Heart right ventricle (tissue), 16 donors: ENCODE measurements at places on chromosomes 6 and 20.
A peak's percentile ranks its signal among the peaks of the same experiment; 100 is the strongest.

- peak; percentile 71 for DNase-seq
- H3K36me3 ChIP-seq, result no peaks in the 10 kb centered on the region
- no peak overlapping the region for H3K27ac ChIP-seq
- no peaks in the 10 kb centered on the region for H3K27me3 ChIP-seq
These were observed 13.8 kb downstream of the CCN5 start for GRCh38 chr20:44728801-44729443.

DNA sequence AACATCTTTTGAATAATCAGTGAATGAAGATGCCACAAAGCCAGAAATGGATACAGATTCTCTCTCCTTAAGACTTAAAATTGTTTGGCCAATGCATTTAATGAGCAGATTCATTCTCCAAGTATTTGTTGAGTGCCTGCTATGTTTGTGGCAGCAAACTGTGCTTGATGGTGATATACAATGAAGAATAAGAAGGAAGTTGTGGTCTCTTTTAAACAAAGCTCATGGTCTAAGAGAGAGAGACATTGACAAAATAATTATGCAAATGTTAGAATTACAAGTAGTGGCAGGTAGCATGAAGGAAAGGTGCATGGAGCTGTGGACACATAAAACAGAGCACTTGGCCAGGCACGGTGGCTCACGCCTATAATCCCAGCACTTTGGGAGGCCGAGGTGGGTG lies 28.3 kb downstream of the NFATC2 start:
- H3K4me3 ChIP-seq, result no peak overlapping the region
- H3K27ac ChIP-seq, result no peak overlapping the region
- no peaks in the 10 kb centered on the region for H3K27me3 ChIP-seq
- H3K36me3 ChIP-seq, result peaks cover 34% of the 10 kb centered on the region
- no peak for DNase-seq
- no peaks in the 10 kb centered on the region for H3K4me1 ChIP-seq

GRCh38 chr6:134729561-134729960 lies 220.3 kb downstream of the ALDH8A1 start:
- H3K36me3 ChIP-seq, result no peaks in the 10 kb centered on the region
- H3K4me1 ChIP-seq, result peaks cover 20% of the 10 kb centered on the region
- H3K27ac ChIP-seq, result no peak overlapping the region
- no peak overlapping the region for H3K4me3 ChIP-seq

DNA sequence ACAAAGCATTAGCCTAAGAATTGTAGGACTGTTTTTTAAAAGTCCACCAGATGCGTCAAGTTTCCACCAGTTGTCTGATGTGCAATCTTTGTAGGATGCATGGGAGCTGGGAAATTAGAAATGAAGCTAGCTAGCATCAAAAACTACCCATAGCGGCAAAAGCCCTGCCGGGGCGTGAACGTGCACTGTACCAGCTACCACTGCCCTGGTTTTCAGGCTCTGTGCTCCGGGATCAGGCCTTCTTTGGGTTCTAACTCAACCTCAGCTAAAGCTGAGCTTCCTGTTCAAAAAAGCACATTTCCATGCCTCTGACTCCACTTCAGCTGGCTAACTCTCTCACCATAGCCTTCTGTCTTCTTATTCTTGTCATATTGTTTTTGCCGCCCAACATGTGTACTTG lies 26.9 kb upstream of the FUCA2 start:
- no peaks in the 10 kb centered on the region for H3K36me3 ChIP-seq
- no peak overlapping the region for H3K4me3 ChIP-seq
- H3K27me3 ChIP-seq, result no peaks in the 10 kb centered on the region
- H3K27ac ChIP-seq, result no peak overlapping the region
- H3K4me1 ChIP-seq, result peaks cover 4% of the 10 kb centered on the region

DNA sequence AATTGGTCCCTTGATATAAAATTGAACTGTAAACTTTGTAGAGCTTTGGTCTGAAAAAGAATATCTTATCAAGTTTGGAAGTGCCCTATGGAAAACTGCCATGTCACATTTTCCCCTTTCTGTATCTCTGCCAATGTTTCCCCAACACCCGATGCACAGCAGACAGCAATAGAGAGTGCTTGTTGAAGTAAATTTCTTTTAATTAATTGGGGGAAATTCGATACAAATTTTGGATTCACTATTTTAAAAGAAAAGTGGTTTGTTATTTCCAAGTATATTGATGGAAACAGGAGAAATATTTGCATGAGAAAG lies 208.1 kb downstream of the OGFRL1 start:
- no peaks in the 10 kb centered on the region for H3K36me3 ChIP-seq
- no peak for DNase-seq
- peak overlapping the region; percentile 43 for H3K4me3 ChIP-seq
- H3K27me3 ChIP-seq, result no peaks in the 10 kb centered on the region
- peak overlapping the region; percentile 63 for H3K27ac ChIP-seq

GRCh38 chr20:43781215-43781614 lies 54.4 kb upstream of the GTSF1L start:
- no peak overlapping the region for H3K4me3 ChIP-seq
- no peaks in the 10 kb centered on the region for H3K4me1 ChIP-seq
- H3K27me3 ChIP-seq, result no peaks in the 10 kb centered on the region
- no peak for DNase-seq
- no peaks in the 10 kb centered on the region for H3K36me3 ChIP-seq

DNA sequence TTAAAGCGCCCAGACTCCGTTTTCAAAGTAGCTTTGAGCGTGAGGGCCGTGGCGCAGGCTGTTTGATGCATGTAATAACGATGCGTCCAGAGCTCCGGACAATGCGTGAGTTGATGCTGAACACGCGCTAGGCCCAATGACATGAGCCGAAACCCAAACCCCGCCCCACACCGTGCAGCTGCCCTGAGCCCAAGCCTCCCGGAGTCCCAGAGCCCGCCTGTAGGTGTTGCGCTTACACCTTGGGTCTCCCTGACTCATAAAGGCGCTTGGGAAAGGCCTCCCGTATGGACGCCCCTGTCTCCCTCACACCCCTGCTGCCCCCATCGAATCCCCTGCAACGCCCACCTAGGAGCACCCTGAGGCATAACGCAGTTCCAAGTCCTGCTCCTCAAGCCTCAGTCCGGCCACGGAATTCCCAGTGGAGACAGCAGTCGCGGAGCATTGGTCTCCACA lies 87.6 kb downstream of the ERMARD start:
- H3K27me3 ChIP-seq, result no peaks in the 10 kb centered on the region
- no peak overlapping the region for H3K4me3 ChIP-seq
- H3K4me1 ChIP-seq, result no peaks in the 10 kb centered on the region
- no peaks in the 10 kb centered on the region for H3K36me3 ChIP-seq
- DNase-seq, result no peak
- H3K27ac ChIP-seq, result no peak overlapping the region

DNA sequence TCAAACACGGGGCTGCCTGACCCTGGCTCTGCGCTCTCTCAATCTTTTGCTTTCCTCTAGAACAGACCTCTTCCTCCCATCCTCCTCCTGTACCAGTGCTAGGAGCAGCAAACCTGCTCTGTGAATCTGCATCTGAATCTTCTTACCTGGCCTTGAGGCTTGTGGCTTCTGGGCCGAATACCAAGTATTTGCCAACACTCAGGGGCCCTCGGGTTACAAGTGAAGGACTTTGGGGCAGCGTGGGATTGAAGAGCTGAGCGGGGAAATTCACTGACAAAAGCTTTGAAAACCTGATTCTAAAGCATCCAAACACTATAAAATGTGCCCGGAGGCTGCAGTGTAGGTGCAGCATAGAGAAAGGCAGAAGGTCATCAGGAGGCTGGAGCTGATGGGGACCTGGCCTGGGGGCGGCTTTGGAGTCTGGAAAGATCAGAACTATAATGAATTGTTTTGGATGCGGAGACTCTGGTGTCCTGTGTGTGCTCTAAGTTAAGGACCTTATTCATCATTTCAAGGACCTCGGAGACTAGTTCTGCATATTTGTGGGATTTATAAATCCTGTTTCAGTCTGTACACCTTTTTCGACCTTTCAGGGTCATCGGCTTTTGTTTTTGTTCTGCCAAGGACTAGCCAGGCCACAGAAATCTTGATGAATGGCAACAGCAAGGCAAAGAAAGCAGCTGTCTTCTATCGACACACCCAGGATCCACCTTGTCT lies 16.4 kb upstream of the IGF2R start:
- peak overlapping the region; percentile 66 for H3K27ac ChIP-seq
- H3K4me3 ChIP-seq, result no peak overlapping the region
- H3K27me3 ChIP-seq, result no peaks in the 10 kb centered on the region
- no peak for DNase-seq

DNA sequence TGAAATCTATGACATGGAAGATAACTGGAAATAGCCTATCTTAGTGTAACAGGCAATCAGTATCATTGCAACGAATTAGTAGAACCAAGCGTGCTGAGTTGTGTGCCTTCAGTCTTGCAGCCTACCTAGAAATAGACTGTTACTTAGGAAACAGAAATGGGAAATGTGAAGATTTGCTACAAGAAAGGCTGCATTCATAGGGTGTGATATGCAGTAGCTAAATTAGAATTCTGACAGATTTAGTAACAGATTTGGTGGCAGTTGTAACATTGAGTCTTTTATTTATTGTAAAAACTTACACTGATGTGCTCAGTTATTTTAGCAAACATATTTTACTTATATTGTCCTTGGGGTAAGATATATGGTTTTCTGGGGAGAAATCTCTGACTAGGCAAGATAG lies 56.2 kb downstream of the MAP7 start:
- H3K4me3 ChIP-seq, result no peak overlapping the region
- H3K4me1 ChIP-seq, result no peaks in the 10 kb centered on the region
- no peak overlapping the region for H3K27ac ChIP-seq

DNA sequence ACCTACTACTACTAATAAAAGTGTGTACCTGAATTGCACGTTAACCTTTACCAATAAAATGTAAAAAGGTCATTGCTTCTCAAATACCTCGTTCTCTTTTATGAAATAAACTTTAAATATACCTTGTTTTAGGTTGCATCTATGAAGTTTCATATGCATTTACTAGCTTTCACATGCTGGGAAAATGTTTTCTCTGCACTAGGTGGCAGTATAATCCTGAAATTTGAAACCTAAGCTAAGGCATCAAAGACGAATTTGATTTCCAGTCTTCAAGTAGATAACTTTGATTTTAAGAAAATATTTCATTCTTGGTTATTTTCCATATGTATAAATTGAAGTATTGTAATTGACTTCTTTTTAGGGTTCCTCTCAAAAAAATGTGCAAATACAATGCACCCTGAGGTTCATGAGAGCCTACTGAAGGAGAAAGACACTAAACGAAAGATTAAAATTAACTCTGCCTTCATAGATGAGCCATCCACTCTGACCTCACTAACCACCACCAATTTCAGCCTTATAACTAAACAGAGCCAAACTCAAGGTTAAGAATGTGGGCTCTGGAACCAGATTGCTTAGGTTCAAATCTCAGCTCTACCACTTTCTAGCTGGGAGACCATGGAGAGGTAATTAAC lies 7.3 kb upstream of the COL9A1 start:
- H3K36me3 ChIP-seq, result no peaks in the 10 kb centered on the region
- peaks cover 6% of the 10 kb centered on the region for H3K4me1 ChIP-seq
- H3K27ac ChIP-seq, result no peak overlapping the region
- no peak overlapping the region for H3K4me3 ChIP-seq

DNA sequence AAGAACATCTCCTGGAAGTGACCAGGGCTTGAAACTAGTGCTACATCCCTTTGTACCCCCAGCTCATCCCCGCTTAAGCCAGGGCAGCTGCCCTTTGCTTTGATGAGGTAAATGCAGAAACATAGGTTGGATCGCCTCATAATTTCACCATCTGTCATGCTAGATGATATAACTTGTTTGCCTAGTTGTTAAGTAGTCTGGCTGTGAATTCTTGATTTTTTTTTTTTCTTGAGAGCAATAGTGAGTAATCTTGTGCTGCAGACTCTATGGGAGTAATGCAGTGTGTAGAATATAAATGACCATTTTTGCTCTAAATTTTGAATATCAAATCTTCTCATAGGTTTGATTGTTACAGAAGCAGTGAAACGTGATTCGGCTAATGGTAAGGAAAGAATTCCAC lies 4.1 kb downstream of the TRDN start:
- H3K36me3 ChIP-seq, result no peaks in the 10 kb centered on the region
- H3K4me3 ChIP-seq, result no peak overlapping the region
- H3K4me1 ChIP-seq, result no peaks in the 10 kb centered on the region
